ENCODE measurements at places on chromosomes 1 and 21.
A peak's percentile ranks its signal among the peaks of the same experiment; 100 is the strongest.

DNA sequence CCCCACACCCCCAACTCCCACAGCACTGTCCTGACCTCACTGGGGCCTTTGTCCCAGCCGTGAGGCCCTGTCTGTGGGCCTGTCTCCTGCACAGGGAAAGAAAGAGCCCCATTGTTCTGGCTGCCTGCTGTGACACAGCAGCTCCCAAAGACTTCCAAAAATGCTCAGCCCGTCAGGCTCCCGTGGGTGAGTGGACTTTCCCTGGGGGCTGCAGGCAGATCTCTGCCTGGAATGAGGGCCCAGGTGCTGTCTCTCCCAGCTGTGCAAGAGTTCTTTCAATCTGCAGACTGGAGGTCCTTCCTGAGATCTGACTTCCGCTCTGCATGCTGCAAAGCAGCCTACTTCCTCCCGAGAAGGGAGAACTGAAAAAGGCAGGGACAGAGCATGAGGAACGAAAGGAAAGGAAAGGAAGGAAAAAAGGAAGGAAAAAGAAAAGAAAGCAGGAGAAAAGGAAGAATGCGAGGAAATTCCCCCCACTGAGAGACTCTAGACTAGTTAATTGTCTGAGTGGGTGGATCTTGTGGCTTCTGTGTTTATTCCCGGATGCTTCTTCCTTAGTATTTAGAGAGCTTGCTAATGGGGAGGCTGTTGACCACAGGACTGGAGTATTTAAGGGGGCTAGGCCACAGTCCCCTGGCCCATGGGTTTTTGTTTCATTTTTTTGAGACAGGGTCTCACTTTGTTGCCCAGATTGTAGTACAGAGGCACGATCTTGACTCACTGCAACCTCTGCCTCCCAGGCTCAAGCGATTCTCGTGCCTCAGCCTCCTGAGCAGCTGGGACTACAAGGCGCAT lies 15.0 kb downstream of the NES start:
- DNase-seq: no peak

DNA sequence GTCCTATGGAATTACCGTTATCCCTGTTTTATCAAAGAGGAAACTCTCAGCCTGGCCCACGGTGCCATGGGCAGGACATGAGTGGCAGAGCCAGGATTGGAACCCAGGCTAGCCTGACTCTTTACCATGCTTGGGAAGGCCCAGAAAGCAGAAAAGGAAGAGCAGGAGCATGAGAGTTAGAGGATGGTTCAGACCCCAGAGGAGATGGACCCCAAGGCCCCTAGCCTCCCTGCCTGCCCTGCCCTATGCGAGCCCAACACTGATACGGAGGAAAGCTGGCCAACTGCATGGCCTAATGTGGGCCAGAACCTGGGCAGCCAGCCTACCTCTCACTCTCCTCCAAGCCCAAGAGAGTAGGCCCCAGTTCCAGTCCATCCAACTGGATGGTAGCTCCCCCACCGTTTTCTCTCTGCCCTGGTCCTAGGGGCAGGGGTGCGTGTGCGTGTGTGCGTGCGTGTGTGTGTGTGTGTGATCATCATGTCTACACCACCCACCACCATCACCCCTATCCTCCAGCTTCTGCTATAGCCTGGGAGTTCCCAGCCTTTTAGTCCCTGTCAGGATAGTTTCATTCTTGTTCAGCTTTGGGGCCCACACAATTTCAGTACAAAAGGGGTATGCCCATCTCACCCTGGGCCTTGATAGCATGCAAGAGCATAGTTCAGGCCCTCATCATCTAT lies 15.4 kb upstream of the MEX3A start:
- no peak for DNase-seq

DNA sequence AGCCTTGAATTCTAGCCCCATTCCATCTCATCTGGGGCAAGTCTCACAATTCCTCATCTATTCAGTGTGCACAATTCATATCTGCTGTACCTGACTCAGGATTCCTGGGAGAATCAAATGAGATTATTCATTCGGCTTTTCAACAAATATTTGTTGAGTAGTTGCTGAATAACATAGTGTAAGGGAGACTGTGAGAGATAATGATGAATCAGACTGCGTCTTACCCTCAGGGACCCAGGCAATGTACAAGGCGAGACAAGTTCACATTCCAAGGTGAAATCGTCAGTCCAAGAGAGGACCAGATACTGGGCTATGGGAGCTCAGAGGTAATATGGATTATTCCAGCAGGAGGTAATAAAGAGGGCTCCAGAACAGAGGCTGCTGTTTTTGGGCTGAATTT lies 67.8 kb upstream of the SMYD2 start:
- DNase-seq: no peak

DNA sequence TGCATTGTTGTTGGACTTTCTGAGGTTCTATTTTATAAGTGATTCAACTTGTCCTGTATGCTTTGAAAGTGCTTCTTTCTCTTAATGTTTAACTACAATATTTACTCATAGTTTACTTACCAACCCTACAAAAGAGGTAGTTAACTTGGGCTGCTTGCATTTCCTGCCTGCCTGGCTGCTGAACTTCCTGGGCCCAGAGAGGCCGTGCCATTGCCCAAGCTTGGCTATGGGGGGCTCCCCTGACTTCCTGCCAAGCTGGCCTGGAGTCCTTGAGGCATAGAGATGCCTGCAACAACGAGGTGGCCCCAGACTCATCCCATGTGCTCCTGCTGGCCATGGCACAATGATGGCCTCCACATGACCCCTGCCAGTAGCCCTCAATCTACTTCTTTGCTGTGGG lies 361.6 kb upstream of the PLD5 start:
- no peak for DNase-seq

GRCh38 chr1:246155923-246156322 lies 351.2 kb downstream of the SMYD3 start:
- DNase-seq: no peak

DNA sequence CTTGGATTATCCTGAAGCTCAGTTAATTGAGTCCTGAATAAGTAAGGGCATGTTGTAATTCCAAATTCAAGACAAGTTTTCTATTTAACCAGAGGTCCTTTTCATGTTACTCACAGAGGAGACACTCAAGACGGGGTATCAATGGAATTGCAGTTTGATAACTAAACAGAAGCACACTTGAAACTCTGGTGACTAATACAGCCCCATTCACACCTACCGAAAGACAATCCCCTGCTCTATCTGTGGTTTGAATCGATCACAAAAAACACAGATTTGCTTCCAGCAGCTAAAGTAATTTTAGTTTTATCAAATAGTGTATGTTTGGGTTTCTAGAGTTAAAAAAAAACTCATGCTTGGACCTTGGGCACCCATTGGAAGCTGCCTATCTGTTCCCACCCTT lies 60.4 kb downstream of the TEX35 start:
- no peak for DNase-seq

DNA sequence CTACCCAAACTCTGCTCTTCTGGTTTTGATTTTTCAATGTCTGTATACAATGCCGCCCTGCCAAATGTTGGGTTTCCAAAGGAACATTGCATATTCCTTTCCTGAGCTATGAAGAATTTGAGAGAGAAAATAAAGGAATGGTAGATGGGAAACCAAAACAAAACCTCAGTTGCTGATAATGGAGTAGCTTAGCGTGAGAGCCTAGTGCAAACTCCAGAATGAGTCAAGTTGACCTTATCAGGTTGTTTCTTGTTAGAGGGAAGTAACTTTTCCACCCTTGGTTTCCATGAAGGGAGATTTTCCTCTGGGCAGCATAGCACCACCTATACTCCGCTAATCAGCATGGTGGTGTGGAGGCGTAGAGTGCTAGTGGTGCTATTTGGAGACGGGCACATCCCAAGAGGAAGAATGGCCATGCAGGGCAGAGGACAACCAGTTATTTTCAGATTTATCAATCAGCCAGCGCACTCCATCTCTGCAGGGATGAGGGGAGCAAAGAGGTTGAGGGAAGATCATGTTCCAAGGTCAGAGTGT lies 51.6 kb downstream of the BACH1 start:
- DNase-seq: no peak

DNA sequence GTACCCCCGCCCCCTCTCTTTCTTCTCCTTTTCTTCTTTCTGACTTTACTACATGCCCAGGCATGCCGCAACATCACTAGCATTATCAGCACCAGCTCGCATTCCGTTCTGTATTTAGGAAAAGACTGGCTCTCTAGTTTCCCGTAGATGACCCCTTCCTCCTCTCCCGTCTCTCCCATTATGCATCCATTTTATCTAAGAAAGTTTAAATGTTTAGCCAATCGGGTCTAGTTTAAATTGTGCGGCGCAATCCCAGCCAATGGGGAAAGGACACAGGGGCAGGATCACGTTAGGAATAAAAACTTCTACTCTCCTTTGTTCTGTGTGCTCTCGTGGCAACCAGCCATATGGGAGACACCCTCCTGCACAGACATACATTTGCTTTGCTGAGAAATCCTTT lies 2.3 kb upstream of the KRTAP10-7 start:
- DNase-seq: no peak

GRCh38 chr1:66480162-66480561 lies 53.8 kb upstream of the SGIP1 start:
- DNase-seq: peak; percentile 70

GRCh38 chr21:27418346-27418745 lies 451.5 kb upstream of the ADAMTS5 start:
- DNase-seq: no peak

- DNase-seq: no peak
These were observed 234.8 kb downstream of the HMCN1 start for GRCh38 chr1:185969028-185969427.

DNA sequence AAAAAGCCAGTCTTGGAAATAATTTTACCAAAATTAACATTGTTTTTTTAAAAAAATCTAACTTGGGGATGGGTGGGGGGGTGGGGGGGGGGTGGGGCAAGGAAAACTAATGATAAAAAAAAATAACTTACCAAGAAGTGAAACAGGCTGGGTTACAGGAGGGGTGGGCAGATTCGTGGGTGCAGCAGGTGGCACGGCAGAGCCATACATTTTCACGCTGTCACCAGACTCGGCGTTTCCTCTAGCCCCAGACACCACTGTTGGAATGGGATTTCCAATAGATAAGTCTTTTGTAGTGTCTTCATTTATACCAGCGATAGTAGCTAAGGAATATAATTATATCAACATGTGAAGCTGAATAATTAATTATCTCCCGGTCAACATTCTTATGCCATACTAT lies 25.4 kb downstream of the SOD1 start:
- no peak for DNase-seq

DNA sequence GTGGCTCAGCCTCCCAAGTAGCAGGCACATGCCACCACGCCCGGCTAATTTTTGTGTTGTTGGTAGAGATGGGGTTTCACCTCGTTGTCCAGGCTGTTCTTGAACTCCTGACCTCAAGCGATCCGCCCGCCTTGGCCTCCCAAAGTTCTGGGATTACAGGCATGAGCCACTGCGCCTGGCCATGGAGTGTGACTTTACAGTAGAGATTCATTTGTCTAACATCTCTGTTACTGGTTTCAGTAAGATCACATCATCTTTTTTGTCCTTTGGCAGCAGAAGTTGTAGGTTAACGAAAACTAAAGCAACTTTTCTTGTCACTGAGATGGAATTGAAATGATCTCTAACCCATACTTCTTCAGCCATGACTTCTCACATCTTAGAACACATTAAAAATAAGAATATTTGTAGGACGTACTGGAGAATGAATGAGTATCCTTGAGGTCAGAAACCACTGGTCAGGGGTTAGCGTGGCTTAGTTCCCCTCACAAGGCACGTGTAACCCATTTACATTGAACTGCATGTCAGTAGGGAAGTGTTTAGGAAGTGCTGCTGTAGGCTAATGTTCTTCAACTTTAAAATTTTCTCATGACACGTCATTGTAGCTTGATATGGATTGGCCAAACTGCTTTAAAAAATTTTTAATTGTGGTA lies 75.9 kb downstream of the CAMTA1 start:
- no peak for DNase-seq

- DNase-seq: peak; percentile 83
These were observed 93.3 kb upstream of the CD1D start for GRCh38 chr1:158087320-158087927.

- DNase-seq: no peak
These were observed 37.4 kb downstream of the RAB3B start for GRCh38 chr1:51953079-51953478.

DNA sequence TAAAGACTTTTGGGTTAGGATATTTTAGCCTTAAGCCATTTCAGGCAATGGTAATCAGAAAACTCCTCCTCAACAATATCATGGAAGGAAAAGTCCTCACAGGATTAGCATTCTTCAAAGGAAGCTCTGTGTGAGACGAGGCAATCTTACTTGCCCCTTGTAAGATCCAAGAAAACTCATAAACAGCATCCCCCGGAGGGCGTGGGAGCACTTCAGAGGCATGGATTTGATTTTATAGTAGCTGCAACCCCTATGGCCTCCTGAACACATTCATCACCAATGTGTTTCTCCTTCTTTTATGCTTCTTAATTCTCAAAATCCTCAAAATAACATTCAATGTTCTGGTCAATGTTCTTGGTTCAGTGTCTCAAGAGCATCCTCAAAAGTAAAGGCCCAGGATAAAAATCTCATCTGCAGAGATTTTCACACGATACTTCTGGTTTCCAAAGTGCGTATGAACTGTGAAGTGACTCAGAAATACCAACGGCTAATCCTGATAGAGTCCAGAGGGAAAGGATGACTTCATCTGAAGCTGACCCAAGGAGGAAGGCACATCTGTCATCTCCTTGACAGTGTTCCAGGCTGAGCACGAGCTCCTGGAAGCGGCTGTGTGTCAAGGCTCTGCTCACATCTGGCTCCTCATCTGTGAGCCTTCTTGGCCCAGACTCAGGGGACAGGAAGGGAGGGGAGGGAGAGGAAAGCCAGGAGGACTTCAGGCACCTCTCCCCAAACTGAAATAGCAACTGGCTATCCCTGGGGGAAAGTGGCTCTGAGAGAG lies 49.3 kb upstream of the PSEN2 start:
- DNase-seq: no peak

- DNase-seq: no peak
These were observed 16.0 kb upstream of the TBX15 start for GRCh38 chr1:119004129-119004527.

GRCh38 chr1:24949331-24949881 lies 19.3 kb upstream of the RUNX3 start:
- no peak for DNase-seq

GRCh38 chr1:41020109-41020576 lies 1.4 kb downstream of the SLFNL1 start:
- DNase-seq: no peak

DNA sequence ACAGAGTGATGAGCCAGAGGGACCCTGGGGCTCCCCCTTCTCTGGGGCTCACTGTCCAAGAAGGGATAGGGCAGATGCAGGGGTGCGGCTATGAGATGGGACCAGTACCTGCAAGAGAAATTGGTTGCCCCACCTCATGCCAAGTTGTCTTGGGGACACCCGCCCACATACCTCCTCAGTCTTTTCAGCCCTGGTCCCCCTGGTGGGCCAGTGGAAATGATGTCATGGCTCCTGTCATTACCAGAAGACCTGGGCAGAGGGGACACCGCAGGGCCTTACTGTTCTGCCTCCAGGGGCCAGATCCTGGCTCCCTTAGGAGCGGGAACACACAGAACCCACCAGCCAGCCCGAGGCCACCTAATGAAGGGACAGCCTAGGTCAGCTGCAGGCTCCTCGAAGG lies 63.2 kb downstream of the CDK18 start:
- no peak for DNase-seq

- DNase-seq: peak; percentile 52
These were observed 31.6 kb upstream of the SOX13 start for GRCh38 chr1:204041232-204041767.

GRCh38 chr1:203492748-203493130 lies 1.2 kb upstream of the OPTC start:
- no peak for DNase-seq

GRCh38 chr1:11806307-11806936 lies 431 bp downstream of the CLCN6 start:
- DNase-seq: peak; percentile 29

- DNase-seq: no peak
These were observed 2.7 kb upstream of the PLEKHO1 start for GRCh38 chr1:150146849-150147542.
